ENCODE measurements at places on chromosomes 4 and X.

DNA sequence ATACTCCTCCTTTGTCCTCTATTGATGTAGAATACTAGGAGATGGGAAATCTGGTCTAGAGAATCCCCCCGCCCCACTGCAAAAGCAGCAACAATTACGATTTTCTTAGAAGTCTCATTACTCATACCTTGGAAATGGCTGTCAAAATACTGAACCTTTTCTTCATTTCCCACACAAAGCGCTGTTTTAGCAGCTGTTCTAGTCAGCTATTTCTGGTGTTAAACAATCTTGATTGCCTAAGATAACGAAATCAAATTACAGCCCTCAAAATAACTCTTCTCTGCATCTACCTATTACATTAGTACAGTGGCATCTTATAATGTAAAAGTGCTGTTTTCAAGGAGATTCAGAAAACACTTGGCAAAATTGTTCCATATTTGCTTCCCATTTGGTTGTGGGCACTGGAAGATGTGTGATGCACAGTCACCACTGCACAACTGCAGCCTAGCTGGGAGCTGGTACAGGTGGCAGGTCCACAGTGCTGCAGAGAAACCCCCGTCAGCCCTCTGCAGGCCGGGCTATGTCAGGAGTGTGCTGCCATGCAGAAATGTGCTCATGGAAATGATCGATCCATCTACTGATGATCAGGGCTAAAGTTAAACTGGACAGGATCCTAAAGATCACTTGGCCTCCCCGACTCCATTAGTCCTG, 50.4 kb downstream of the TBC1D9 start:
- no peak for DNase-seq

DNA sequence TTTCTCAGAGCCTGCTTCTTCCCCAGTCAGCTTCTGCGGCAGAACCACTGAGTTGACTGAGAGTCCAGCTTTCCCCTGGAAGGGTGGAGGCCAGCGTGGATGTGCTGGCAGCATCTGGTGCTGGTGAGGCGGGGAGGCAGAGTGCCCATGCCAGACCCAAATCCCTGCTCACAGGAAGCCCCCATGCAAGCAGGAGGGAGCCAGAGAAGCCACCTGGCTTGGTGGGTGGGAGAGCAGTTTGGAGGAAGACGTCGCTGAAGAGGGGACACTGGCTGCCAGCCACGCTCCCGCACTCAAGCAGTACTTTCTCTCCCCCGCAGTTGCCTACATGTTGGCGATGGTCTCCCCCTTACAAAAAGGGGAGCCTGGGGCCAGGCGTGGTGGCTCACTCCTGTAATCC, 6.0 kb downstream of the PDZD4 start:
- DNase-seq, result no peak

DNA sequence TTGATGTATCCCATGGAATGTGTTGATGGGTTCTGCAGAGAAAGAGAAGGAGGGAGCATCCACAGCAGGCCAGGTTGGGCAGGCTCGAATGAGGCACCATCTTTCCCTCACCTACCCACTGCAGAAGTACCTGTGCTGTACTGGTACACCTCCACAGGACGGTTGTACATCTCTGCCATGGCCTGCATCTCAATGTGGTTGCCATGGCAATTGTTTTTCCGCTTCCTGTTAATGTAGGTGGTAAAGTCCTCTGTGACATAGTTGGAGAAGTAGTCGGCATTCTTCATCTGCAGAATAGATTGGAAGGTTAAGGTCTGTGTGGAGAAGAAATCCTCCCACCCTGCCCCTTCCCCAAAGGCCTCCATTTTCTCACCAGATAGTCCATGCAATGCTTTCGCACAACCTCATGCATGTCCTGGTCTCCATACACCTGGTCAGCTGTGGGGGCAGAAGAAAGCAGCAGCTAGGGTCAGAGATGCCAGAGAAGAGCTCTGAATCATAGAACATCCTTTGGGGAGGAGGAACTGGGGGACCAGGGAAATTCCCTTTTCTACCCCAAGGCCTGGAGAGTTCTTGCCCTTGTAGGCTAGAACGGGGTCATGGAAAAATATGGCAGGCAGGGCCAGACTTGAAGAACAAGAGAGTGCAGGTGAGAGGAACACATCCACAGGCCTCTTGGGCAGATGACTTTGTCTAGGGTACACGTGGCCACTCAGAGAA, 15.9 kb upstream of the PIM2 start:
- DNase-seq, result no peak

GRCh38 chr4:2900741-2901140, 57.1 kb downstream of the ADD1 start:
- DNase-seq, result no peak

- no peak for DNase-seq
Measured at GRCh38 chr4:176794651-176795050, 1.9 kb upstream of the VEGFC start.

DNA sequence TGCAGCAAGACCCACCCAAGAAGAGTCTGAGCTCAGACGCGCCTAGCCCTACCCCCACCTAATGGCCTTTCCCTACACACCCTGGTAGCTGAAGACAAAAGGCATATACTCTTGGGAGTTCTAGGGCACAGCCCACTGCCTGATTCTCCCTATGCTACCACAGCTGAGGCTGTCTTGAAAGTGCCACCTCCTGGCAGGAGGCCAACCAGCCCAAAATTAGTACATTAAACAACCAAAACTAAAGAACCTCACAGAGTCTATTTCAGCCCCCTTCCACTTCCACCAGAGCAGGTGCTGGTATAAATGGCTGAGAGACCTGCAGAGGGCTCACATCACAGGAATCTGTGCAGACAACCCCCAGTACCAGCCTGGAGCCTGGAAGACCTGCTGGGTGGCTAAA, 119.1 kb downstream of the HMGN5 start:
- no peak for DNase-seq

DNA sequence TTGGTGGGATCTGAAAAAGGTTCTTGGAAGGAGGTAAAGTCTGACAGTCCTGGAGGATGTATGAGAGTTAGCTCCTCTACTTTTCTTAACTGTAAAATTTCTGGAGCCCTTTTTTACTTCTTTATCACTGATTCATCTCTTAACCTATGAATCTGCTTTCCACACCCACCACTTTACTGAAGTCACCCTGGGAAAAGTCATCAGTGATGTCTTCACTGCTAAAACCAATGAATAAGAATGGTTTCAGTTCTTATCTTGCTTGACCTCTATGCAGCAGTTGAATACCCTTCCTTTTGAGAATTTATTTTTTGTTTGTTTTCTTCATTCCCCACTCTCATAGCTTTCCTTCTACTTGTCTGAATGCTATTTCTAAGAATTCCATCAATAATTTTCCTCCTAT, 80.0 kb downstream of the AREG start:
- no peak for DNase-seq

DNA sequence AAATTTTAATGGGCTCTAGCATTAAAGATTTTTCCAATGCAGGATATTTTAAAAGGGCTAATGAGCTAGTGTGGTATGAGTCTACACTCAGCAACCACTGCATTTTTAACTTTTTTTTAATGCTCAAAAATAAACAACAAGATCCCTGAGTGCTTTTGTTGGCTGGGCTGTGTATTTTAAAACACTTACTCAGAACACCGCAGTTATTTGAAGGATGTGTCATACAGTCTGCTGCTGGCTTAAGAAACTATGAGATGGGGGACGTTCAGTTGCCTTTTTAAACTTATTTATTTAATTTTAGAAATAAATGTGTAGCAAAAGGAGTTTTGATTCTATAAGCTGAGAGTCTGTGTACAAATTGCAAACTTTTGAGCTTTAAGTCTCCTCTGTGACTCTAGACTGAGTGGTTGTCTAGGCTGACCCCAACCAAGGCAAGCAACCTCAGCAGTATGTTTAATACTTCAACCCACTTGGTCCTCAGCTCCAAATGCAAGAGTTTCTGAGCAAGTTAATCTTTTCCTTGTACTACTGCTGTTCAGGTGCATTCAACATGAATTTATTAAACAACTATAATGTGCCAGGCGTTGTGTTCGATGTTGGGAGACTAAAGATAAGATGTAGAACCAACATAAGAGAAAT, 278.6 kb upstream of the DIPK2B start:
- DNase-seq, result no peak

- DNase-seq, result no peak
Measured at GRCh38 chr4:130486841-130487240, 1390.9 kb downstream of the C4orf33 start.

GRCh38 chrX:68690936-68691501, 43.6 kb downstream of the STARD8 start:
- no peak for DNase-seq

GRCh38 chr4:95186666-95187065, 362.1 kb downstream of the UNC5C start:
- DNase-seq, result no peak

DNA sequence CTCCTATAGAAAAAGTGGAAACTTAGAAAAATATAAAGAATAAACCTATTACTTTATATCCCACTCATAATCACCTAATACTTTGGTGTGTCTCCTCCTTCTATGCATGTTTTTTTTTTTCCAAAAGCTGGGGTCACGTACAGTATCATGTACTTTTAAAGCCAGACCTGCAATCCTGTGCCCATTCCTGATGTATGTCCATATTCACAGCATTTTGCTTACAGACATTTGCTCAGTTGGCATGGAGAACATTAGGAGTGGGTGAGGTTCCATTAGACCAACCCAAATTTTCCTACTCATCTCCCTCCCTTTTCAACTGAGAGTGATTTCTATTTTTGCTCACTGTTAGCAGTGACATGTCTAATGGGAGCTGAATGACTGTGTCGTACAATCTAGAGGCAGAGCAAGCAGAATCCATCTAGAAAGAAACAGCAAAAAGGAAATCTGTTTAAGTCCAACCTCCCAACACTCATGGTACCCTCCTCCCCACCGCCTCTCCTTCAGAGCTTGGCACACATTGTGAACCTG, 195.6 kb upstream of the KLF3 start:
- DNase-seq, result no peak

DNA sequence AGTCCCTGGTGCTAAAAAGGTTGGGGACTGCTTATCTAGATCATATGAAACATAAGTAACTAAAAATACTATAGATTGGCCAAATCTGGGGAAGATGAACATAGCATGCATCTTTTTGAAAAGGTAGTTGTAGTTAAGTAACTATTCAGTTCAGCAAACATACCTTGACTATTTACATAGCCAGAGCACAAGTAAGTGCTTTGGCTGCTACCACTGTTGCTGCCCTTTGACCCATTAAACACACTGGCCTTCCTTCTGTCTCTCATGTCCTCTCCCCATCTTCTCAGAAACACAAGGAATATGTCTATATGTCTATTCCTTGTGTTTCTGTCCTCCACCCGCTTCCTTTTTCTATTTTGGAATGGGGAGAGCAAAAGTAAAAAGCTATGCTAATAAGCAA, 87.9 kb upstream of the SPRY1 start:
- DNase-seq, result no peak

DNA sequence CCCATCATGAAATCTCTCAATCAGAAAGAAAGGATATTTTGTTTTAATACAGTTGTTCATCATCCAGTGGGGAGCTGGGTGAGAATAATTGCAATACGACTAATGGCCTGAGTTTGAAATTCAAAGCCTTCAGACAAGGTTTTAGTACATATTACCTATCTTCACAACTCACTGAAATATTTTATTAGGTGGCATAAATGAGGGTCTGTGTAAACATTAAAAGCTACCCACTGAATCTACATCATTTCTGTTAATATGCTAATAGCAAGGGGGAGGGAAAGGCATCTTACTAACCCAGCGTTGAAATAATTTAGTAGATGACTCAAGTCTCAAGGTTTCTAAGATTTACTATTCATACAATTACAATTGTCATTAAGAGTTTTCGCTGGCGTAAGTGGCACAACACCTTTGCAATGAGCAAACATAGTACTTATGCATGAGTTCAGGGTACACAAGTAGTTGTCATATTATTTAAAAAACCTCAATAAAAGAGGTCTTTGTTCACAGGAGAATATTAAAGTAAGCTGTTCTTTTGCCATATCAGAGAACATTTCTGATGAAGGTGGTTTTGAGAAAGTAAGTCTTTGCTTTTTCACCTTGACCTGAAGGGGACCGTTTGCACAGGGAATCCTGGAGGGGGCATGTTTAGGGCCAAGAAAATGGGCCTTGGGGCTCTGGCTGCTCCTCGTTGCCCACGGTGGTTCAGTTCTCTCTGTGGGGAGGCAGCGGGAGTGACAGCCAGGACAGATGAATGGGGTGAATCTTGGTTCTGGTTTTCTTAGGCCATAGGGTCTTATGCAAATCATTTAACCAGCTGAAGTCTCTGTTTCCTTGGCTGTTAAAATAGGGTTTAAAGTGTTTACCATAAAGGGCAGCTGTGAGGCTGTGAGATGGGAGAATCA, 4.5 kb upstream of the RHOH start:
- no peak for DNase-seq

- DNase-seq, result no peak
Measured at GRCh38 chrX:633985-634958, 3.7 kb downstream of the SHOX start.

DNA sequence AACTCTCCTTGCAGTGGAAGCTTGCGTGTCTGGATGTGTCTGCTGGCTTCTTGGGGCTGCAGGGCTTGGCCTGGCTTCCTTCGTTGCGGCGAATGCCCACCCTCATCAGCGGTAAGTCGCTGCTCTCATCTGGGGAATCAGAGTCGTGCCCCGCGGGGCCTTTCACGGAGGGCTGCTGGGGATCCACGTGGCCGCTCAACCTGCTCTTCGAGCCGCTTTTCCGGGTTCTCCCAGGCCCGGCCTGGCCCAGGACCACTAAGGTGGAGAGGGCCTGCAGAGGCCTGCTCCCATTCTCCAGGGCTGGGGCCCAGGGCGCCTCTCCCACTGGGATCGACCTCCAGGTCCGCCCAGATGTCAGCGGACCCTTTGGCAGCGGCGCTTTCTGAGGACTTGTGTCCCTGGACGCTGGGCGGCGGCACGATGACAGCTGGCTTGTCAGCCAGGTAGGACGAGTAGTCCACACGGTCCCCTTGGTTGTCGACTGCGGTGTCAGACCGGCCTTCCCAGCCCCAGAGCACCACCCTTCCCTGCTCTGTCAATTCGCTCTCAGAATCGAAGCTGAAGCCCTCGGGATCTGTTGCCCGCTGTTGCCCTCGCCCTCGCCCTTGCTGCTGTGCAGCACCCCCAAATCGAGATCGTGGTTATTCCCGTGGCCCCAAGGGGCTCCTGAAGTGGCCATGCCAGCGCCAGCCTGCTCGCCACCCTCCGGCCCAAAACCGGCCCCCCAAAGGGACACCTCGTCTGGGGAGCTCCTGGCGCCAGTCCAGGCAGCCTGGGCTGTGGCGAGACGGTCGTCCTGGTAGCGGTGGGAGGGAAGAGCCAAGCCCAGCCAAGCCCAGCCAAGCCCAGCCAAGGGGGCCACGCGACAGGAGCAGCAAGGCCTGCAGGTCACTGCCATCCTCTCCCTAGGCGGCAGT, 37.8 kb upstream of the NHSL2 start:
- DNase-seq, result no peak

GRCh38 chrX:97308171-97308570, 424.5 kb downstream of the RPA4 start:
- DNase-seq, result no peak

DNA sequence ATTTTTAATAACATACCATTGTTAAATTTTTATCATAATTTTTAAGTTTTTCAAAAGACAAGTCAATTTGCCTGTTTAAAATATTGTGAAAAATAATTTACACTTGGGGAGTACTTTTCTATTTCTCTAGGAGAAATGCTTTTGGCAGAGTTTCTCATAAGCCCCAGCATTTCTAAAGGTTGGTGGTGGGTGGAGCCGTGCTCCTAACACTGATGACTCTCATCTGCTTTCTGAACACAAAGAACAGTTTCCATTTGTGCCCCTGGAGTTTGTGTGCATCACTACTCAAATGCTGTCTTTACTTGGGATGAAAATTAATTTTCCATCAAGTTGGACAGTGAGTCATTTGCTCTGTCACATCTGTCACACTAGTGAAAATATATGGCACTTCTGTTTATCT, 57.6 kb downstream of the TNIP2 start:
- DNase-seq, result no peak

GRCh38 chr4:85420831-85421230, 54.1 kb upstream of the ARHGAP24 start:
- DNase-seq, result no peak

- DNase-seq, result no peak
Measured at GRCh38 chrX:138771047-138771446, 59.5 kb upstream of the FGF13 start.
